ENCODE measurements at places on chromosomes 11 and 22.
A peak's percentile ranks its signal among the peaks of the same experiment; 100 is the strongest.

GRCh38 chr11:62974848-62975522 is 9.8 kb downstream of the SLC22A6 start:
- DNase-seq, result no peak

DNA sequence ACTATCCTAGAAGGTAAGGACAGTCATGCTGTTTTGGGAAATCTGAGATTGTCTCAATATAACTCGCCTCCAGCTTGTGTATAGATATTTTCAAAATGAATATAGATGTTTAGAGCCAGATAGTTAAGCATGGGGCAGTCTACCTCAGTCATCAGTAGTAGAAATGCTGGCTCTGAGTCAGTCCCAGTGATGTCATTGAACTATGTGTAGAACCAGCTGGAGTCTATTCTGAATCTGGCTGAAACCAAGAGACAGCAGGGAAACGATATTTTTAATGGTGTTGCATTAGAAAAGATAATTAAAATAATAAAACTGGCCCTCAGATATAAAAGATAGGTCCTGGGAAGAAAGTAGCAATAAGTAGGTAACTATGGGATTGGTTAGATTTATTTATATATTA is 25.9 kb downstream of the PIWIL4 start:
- no peak for DNase-seq

DNA sequence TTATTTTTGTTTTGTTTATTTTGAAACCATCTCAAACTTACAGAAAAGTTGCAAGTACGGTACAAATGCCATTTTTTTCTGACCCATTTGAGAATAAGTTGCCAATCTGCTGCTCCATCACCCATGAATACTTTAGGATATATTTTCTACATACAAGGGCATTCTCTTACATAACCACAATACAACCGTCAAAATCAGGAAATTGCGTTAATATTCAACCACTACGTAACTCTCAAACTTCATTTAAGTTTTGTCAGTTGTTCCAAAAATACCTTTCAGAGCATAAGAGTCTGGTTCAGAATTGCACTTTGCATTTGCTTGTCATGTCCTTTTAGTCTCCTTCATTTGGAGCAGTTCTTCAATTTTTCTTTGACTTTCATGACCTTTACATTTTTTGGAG is 194.3 kb upstream of the BDNF start:
- no peak for DNase-seq

GRCh38 chr11:105177658-105178057 is 38.1 kb upstream of the CARD18 start:
- DNase-seq, result peak; percentile 63

- DNase-seq, result no peak
Measured at GRCh38 chr11:36309779-36310178, 13.7 kb downstream of the PRR5L start.

DNA sequence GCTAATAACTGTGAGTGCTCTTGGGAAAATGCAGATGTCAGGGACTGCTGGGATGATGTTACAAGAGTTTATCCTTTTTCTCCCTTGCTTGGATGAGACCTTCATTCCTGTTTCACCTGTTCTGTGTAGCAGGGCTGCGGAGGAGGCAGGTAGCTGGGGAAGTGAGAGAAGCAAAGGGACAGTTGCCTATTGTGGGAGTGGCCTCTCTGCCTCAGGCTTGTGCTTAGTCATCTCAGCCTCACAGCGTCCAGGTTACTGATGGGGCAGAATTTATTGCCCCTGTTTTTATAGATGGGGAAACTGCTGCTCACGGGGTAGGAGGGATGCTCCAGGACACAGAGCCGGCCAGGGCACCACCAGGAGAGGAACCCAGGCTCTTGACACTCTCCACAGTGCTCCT is 1.7 kb downstream of the STX3 start:
- no peak for DNase-seq

Data from AG04450 (cell line).